Frontal cortex (tissue), 4 donors: ENCODE measurements at places on chromosomes 16 and 17. TPM values are rescaled to one million over a fixed set of nuclear protein-coding genes. Genes with fewer than 3 reads are reported as not detected.

Gene LITAFD
- total RNA-seq, result not detected

Gene MYCBPAP
- total RNA-seq, result 0.82 TPM

Gene KRTAP1-4
- total RNA-seq, result not detected

Gene FXR2
- total RNA-seq, result 68.1 TPM

Gene CCDC154
- total RNA-seq, result 0.41 TPM

Gene IRX6
- total RNA-seq, result under 0.01 TPM

Gene PRR15L
- total RNA-seq, result not detected

Gene EVPLL
- not detected for total RNA-seq

Gene SLC9A5
- total RNA-seq, result 0.41 TPM

Gene DDX42
- total RNA-seq, result 64.0 TPM

Gene ALDH3A1
- total RNA-seq, result 0.41 TPM

Gene TVP23A
- 17.5 TPM for total RNA-seq

Gene NPTX1
- total RNA-seq, result 6.1 TPM

Gene PLCG2
- 1.2 TPM for total RNA-seq

Gene CYBA
- total RNA-seq, result 24.9 TPM

Gene AURKB
- total RNA-seq, result 3.7 TPM

Gene ABCA6
- total RNA-seq, result 3.7 TPM

Gene PLSCR3
- 10.6 TPM for total RNA-seq

Gene MRM1
- 3.3 TPM for total RNA-seq

Gene MIF4GD
- 8.2 TPM for total RNA-seq

Gene SYNGR3
- 71.3 TPM for total RNA-seq
